ENCODE measurements at places on chromosomes 7 and 10.
A peak's percentile ranks its signal among the peaks of the same experiment; 100 is the strongest.

- DNase-seq = no peak
These were observed 116.1 kb upstream of the ZMIZ1 start for GRCh38 chr10:78952686-78953085.

DNA sequence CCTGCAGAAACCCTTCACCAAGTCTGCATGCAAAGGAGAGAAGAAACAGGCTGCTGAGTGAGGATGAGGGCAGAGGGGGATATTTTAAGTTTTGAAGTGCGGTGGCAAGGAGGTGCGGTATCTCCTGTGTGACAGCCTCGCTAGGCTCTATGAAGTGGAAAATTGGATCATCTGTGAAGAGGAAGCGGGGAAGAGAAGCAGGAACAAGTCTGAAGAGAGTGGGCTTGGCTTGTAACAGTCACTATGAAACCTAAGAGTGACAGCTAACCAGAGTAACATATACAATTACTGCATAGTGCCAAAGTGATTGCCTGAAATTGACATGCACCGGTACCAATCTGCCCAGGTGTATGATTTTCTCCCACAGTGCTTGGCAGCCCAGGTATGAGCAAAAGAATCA, 287.5 kb upstream of the KLF14 start:
- peak; percentile 50 for DNase-seq

DNA sequence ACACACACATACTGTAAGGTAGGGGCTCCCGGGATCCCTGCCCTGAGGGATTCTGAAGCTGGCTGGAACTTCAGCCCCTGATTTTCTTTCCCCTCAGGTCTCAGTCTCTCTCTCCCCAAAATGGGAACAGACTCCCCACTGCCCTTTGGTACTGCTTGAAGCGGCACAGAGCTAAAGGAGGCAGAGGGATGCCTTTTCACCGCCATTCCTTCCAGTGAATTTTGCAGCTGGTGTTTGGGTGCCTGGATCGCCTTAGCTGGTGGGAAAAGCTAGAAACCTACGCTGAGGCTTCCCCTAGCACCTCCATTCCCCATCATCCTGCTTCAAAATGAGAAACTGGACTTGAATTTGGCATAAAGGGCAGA, 2.7 kb upstream of the CUEDC2 start:
- DNase-seq = no peak

GRCh38 chr7:71846160-71846559, 566.0 kb downstream of the CALN1 start:
- no peak for DNase-seq

DNA sequence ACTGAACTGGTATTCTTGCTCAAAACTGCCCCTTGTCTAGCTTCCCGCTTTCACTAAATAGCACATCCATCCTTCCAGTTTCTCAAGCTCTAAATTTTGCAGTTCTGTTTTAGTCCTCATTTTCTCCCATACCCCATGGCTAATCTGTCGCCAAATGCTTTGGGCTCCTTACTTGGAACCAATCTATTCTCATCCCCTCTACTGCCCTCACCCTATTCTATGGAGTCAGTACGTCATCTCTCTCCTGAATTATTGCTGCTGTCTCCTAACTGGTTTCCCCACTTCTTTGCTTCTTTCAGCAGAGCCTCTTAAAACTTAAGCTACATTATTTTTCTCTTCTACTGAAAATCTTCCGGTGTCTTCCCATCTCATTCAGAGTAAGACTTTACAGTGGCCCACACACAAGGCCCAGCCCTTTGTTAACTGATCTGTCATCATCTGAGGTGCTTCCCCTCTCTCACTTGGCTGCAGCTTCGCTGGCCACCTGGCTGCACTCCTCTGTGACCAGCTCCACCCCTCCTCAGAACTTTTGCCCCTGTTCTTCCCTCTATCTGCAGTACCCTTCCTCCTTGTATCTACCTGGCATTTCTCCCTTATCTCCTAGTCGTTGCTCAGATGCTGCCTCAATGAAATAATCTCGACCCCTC, 9.9 kb downstream of the STARD3NL start:
- DNase-seq = no peak

- DNase-seq = no peak
These were observed 146.3 kb downstream of the OTUD1 start for GRCh38 chr10:23585186-23585585.

- DNase-seq = no peak
These were observed 57.7 kb downstream of the SLIT1 start for GRCh38 chr10:97128039-97128492.

DNA sequence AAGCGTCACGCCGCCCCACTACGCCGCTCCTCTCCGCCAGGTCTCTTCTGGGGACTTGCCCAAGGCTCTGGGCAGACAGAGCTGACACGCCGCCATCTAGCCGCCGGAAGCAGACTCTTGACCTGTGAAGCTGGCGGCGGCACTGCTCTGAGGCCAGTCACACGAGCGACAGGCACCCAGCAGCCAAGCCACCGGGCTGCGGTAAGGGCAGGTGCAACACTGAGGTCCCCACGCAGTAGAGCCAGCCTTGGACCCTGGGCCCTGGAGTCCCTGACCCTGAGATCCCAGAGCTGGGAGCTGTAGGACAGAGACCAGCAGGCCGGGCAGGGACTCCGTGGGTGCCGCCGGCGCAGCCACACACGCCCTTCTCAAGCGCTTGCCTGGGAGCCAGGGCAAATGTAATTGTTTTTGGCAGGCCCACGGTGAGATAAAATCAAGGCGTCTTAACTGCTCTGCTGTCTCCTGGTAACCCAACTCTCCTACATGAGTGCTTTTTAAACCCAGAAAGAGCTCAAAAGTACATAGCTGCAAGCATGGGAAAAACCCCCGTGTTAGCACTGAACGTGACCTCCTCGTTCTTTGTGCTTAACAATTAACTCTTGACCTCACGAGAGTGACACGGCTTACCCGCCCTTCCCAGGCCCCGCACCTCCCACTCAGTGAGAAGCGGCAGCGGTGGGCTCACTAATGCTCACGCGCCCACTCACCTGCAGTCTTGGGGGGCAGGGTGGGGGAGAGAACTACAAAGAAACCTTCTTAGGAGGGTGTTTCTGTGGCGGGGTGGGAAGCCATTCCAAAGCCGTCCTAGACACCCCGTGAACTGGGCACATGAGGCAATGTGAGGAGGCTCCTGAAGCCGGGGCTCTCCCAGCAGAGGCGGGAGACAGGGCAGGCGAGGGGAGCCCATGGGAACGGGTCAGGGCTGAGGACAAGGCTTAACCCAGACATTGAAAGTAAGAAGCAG, 8.5 kb downstream of the GPER1 start:
- DNase-seq = no peak

DNA sequence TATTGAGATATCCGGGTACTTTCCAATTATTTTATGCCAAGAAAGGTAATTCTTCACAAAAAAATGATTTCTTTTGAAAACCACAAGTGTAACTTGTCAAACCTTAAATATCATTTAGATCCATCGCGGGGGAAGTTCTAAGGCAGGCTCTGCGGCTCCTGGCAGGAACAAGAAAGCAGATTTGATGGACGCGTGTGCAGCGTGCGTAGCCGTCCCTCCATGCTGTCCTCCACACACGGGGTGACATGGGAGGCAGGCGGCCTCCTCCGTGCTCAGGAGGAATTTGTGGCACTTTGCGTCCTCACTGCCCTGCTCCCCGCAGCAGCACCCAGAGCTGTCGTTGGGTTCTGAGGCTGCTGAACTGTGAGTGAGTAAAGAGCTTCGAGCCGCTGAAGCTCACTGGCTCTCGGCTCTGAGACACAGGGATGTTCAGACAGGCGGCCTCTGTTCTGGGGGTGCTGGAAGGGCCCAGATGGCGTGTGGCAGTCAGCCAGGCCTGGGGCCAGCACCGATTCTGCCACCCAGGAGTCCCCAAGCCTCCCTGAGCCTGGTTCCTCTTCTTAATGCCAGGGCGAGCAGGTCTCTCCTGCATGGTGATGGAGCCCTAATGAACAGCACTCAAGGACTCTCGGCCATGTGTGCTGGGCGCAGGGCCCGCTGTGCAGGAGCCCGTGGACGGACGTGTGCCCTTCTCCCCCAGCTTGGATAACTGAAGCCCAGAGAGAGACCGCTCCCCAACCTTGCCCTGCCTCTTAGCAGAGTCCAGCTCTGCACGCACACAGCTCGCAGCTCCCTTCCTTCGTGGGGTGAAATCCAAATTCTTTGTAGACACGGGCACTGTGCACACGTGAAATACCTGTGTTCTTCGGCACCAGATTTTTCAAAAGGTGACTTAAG, 185.4 kb upstream of the SHH start:
- DNase-seq = no peak

Data from GF-D8 (cell line).